Thoracic aorta (tissue), 2 donors: ENCODE measurements at places on chromosomes 7 and 10. TPM values are rescaled to one million over a fixed set of nuclear protein-coding genes. Genes with fewer than 3 reads are reported as not detected.

Gene NUTM2B
- 0.78 TPM for total RNA-seq

Gene ACHE
- 5.1 TPM for total RNA-seq

Gene CNTNAP2
- not detected for total RNA-seq

DNA sequence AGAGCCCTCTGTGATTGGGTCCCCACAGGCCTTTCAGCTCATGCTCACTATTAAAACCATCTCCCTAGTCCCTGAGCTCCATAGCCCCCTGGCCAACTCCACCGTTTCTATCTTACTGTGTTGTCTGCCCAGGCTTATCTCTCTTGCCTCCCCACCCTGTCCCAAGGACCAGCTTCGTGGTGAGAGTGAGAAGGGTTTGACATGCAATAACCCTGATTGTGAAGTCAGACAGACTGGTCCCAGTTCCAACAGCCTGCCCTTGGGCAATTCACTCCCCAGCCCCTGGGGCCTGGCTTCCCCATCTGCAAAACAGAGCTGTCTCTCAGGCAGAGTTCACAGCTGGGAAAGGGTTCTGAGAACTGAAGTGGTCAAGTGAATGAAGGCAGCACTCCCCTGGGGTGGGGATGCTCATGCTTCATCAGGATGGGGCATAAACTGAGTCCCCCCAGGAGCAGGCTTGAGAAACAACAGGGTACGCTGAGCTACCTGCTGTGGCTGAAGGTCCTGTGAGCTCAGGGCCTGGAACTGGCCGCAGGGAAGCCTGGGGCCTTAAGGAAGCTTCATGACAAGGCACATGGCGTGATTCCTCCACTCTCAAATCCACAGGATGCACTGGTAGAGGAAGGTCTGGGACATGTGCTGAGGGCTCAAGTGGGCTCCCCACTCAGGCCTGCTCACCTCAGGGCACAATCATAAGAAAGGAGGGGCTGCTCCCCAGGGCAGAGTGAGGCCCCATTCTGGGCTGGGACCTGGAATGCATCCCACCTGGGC lies 1.8 kb upstream of the PPIF start:
- no peak overlapping the region for H3K27ac ChIP-seq
- no peaks in the 10 kb centered on the region for H3K36me3 ChIP-seq
- no peak overlapping the region for H3K4me3 ChIP-seq
- DNase-seq: no peak
- no peaks in the 10 kb centered on the region for H3K27me3 ChIP-seq

- no peak for DNase-seq
- H3K4me1 ChIP-seq: no peaks in the 10 kb centered on the region
- H3K36me3 ChIP-seq: no peaks in the 10 kb centered on the region
- H3K27ac ChIP-seq: no peak overlapping the region
- H3K27me3 ChIP-seq: no peaks in the 10 kb centered on the region
Measured at GRCh38 chr7:38565289-38565688, 65.9 kb downstream of the AMPH start.

DNA sequence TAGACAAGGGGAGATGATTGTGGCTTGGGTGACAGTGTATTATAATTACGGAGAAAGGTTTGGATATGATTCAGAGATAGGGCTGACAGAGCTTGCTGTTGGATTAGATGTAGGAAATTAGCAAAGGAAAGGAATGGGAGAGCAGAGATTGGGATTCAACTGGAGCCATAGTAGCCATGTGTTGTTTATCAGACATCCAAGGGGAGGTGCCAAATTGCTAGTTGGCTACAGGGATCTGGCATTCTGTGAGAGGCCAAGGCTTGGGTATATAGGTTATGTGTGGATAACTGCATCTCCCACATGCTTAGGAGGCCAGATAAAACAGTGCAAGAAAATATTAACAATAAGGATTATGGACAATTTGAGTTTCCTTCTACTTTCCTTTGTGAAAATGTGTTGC lies 34.9 kb downstream of the CSGALNACT2 start:
- H3K27me3 ChIP-seq: no peaks in the 10 kb centered on the region
- H3K27ac ChIP-seq: no peak overlapping the region
- peaks cover 19% of the 10 kb centered on the region for H3K36me3 ChIP-seq
- DNase-seq: no peak

- H3K27me3 ChIP-seq: no peaks in the 10 kb centered on the region
- DNase-seq: no peak
- H3K4me3 ChIP-seq: no peak overlapping the region
- H3K4me1 ChIP-seq: peaks cover 50% of the 10 kb centered on the region
- H3K27ac ChIP-seq: no peak overlapping the region
Measured at GRCh38 chr7:77702513-77702912, 6.3 kb downstream of the RSBN1L start.
